ENCODE measurements at places on chromosomes 5 and 9. TPM values are rescaled to one million over a fixed set of nuclear protein-coding genes. Genes with fewer than 3 reads are reported as not detected.

The EEIG1 gene
- 47.9 TPM for total RNA-seq

DNA sequence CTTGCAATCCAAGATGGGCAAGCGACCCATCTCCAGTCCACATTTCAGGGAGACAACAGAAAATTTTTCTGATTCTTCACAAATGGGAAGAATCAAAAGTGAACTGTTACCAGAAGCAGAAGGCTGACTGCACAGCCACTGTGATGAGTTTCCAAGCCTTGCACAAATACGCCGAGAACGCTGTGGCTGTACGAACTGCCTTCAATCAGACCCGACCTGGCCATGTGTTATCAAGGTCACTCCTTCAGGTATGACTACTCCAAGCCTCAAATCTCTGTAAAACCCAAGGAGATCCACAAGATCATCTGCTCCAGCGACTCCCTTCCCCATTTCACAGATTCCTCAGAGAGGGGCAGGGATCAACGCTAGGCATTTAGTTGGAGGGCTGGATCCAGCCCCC, 26.9 kb downstream of the RAPGEF1 start:
- DNase-seq = no peak
- no peaks in the 10 kb centered on the region for H3K36me3 ChIP-seq
- H3K4me3 ChIP-seq = no peak overlapping the region
- peaks cover 18% of the 10 kb centered on the region for H3K4me1 ChIP-seq

DNA sequence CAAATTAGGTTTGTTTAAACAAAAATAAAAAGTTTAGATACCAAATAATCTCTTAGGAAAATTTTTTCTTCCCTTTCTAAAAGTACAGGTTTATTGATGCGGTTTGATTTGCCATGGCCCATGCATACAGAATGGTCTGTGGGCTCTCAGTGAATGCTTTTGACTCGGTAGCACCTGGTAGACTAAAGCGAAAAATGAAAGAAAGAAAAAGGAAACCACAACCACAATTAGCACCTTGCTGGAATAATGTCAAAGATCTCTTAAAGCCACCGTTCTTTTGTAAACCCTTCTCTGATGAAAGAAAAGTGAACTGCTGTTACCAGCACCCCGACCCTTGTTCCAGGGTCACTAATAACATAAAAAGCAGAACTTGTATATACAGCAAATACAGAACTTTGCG, 157.9 kb downstream of the NFIB start:
- no peak overlapping the region for H3K27ac ChIP-seq
- no peaks in the 10 kb centered on the region for H3K4me1 ChIP-seq
- no peak overlapping the region for H3K4me3 ChIP-seq
- H3K36me3 ChIP-seq = no peaks in the 10 kb centered on the region

DNA sequence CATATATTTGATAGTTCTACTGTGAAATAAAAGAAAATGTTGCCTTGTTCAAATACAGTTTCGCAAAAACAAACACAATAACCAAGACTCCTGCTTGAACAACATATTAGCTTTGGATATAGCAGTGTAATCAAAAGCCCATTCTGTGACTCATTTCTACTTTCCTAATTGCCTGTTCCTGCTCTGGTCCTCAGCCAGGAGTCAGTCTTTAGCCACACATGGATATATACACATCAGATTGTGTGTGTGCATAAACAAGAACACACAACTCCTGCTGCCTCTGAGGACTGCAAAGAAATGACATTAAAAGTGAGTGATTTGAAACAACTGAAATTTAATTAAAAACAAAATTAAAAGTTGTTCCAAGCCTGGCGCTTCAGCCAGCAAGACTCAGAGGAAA, 334.8 kb downstream of the TRIM32 start:
- H3K27me3 ChIP-seq = no peaks in the 10 kb centered on the region
- no peak for DNase-seq
- no peak overlapping the region for H3K4me3 ChIP-seq
- no peak overlapping the region for H3K27ac ChIP-seq
- H3K4me1 ChIP-seq = no peaks in the 10 kb centered on the region

The CCDC171 gene
- 3.3 TPM for total RNA-seq

The OR1Q1 gene
- not detected for total RNA-seq

- H3K36me3 ChIP-seq = peaks cover 3% of the 10 kb centered on the region
- H3K27me3 ChIP-seq = no peaks in the 10 kb centered on the region
- peaks cover 6% of the 10 kb centered on the region for H3K4me1 ChIP-seq
- no peak overlapping the region for H3K27ac ChIP-seq
- H3K4me3 ChIP-seq = no peak overlapping the region
- DNase-seq = no peak
Observed at GRCh38 chr5:11334404-11334803, 569.8 kb downstream of the CTNND2 start.

The ZFP2 gene
- total RNA-seq = 2.2 TPM
